ENCODE measurements at places on chromosomes 3 and 15.
A peak's percentile ranks its signal among the peaks of the same experiment; 100 is the strongest.

GRCh38 chr3:129597087-129597999, 9.1 kb downstream of the PLXND1 start:
- DNase-seq, result peak; percentile 73

- no peak for DNase-seq
Measured at GRCh38 chr3:185654758-185655145, 68.7 kb downstream of the SENP2 start.

GRCh38 chr15:98069256-98069655, 108.8 kb downstream of the ARRDC4 start:
- DNase-seq, result no peak

- no peak for DNase-seq
Measured at GRCh38 chr3:98962189-98962930, 60.9 kb upstream of the DCBLD2 start.

Measured in hippocampal formation (tissue), 2 donors.